ENCODE measurements at places on chromosomes 2 and 18.
A peak's percentile ranks its signal among the peaks of the same experiment; 100 is the strongest.

DNA sequence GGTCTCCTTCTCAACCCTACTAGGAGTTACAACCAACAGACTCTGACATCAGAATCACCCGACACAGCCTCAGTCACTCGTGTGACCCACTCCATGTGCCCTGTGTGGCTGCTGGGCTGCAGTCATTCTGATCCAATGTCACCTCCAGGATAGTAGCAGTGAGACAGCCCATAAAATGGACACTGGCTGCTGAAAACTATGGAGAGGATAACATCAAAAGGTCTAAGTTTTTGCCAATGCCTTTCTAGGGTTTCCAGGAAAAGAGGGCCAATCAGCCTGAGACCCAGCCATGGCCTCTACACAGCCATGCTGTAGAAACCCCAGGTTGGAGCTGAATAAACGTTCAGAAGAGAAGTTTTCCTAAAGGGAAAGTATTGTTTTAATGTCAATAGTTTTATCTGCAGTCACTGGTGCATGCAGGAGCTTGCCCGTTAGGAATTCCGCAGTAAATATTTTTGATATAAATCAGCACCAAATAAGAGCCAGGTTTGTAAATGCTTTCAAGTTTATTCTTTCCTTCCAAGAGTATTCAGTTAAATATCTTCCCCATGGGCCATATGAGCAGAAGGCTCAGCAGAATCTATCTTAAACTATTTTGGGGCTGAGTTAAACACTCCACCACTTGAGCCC, 92.2 kb upstream of the PID1 start:
- no peak for DNase-seq

GRCh38 chr18:11826836-11827235, 24.4 kb upstream of the CHMP1B start:
- no peak for DNase-seq

- no peak for DNase-seq
Measured at GRCh38 chr2:31986906-31987305, 23.9 kb downstream of the MEMO1 start.

DNA sequence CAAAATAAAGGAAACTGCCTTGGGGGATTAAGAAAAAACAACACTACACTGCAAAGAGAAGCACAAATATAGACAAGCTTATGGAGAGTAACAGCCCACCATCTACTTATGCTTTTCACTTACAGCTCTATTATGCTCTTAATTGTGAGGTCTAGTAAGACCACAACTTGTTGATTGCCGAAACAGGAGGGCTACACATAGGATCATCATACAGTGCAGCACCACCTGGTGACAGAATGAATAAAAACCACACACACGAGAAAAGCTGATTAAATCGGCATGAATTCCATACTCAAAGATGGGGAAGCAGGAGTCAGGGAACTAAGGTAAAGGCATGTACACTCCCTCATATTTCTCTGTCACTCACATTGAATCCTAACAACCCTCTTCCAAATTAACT, 259.2 kb downstream of the IKZF2 start:
- DNase-seq = peak; percentile 18

DNA sequence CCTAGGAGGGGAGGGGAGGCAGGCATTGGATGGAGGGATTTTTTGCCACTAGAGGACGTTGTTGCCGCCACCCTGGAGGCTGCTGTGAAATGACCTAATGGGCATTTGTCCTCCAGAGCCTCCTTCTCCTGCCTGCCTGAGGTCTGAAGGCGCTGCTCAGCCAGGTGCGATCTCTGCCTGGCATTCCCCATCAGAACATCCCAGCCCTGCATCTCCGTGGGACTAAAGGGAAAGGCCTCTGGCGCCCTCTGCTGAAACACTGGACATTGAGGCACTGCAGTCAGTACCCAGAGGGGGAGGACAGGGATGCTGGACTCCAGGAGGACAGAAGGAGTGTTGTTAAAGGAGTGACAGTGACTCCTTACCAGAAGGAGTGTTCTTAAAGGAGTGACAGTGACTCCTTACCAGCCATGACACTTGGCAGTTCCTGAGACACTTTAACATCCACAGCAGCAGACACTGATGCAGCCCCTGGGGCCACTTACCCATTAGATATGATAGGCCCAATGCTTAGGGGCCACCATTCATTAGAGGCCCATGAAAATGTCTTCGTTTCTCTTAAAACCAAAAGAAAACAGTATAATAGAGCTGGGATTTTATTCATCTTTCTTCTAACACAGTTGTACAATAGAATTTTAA, 17.0 kb downstream of the THNSL2 start:
- DNase-seq = peak; percentile 64

GRCh38 chr2:96099861-96100798, 16.2 kb downstream of the ADRA2B start:
- no peak for DNase-seq

DNA sequence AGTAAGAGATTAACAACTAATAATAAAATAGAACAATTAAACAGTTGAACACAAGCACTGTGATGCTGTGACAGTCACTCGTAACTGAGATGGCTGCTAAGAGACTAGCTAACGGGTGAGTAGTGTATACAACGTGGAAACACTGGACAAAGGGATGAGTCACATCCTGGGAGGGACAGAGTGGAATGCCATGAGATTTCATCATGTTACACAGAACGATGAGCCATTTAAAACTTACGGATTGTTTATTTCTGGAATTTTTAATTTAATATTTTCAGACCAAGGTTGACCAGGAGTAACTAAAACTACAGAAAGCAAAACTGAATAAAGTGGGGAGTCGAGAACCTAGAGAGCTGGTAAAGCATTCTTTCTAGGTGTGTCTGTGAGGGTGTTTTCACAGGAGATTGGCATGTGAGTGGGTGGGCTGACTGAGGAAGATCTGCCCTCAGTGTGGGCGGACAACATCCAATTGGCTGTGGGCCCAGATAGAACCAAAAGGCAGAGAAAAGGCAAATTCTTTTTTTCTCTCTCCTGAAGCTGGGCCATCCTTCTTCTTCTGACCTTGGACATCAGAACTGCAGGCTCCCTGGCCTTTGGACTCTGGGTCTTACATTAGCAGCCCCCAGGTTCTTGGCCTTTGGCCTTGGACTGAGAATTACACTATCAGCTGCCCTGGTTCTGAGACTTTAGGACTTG, 14.6 kb downstream of the TMSB10 start:
- DNase-seq = no peak
